PC-3 (cell line): ENCODE measurements at places on chromosomes 1 and 21.

DNA sequence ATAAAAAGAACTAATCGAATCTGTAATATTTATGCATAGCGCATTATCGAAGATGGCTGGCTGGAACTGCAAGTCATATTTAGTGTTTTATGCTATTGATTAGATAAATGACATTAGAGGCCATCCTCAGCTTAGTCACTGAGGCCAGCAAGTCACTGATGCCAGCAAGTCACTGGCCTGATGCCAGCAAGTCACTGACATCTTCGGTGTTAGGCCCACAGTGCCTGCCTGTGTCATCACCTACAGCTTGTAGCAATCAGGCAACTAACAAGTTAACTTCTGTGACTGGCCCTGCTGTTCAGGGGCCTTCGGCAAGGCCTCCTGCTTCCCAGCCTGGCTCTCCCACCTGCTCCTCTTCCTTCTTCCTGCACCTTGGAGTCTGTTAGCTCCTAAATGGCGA, 65.6 kb upstream of the SCCPDH start:
- no peak for DNase-seq

GRCh38 chr1:235423214-235423652, 56.0 kb downstream of the TBCE start:
- DNase-seq = no peak

- DNase-seq = no peak
Observed at GRCh38 chr1:10631121-10631810, 156.5 kb downstream of the PEX14 start.

DNA sequence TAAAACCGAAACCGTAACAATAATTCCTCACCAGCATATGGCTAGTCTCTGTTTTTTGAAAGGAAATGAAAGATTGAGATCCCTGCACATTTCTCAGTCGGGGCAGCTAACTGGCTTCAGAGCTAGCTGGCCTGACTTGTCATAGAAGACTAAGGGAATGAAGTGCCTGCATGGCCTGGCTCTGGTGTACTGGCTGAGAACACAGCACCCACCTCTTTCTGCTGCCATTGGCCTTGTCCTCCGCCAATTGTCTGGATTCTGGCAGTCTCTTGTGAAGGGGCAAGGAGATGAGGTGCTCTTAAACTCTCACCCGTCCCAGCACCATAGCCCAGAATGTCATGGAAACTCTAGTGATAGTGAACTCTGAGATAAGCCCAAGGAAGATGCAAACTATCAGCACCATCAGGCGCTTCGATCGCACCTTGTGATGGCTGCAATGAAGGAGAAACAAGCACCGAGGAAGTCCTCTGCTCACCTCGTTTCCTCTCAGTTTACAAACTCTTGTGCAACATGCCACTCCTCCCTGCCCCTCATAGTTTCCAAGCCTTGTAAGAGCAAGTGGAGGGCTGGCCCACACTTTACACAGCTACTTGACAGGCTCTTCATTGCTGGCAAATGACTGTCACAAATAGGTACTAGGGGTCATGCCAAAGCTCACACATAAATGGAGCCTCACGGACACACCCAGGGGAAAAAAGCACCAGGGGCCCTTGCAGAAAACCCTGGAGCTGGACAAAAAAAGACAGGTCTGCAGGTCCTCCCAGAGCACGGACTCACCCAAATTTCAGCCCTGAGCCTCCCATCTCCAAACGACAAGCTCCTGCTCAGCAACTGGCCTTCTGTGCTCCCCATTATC, 16.4 kb downstream of the INPP5B start:
- peak; percentile 22 for DNase-seq

GRCh38 chr1:40404670-40405462, 31.3 kb downstream of the SMAP2 start:
- DNase-seq = peak; percentile 76

DNA sequence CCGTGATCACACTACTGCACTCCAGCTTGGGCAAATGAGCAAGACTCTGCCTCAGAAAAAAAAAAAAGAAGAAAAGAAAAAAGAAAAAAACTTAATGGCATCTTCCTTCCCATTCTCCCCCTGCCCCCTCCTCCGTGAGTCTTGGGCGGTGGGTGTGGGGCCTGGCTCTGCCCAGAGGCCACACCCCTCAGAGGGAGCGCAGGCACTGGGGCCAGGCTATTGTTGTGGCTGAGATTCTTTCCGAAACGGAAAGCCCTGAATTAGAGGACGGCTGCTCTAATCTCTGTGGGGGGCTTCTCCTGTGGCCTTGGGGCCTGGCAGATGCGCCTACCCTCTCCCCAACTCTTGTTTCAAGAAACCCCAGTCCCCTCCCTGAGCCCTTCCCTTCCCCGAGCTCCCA, 4.1 kb upstream of the FAM110D start:
- DNase-seq = no peak

GRCh38 chr1:117793413-117793812, 136.0 kb downstream of the GDAP2 start:
- DNase-seq = no peak

GRCh38 chr1:183244466-183244865, 58.4 kb downstream of the LAMC2 start:
- DNase-seq = no peak

GRCh38 chr1:161801955-161802354, 35.8 kb downstream of the ATF6 start:
- DNase-seq = no peak

- no peak for DNase-seq
Observed at GRCh38 chr1:111968511-111968910, 21.0 kb downstream of the KCND3 start.

DNA sequence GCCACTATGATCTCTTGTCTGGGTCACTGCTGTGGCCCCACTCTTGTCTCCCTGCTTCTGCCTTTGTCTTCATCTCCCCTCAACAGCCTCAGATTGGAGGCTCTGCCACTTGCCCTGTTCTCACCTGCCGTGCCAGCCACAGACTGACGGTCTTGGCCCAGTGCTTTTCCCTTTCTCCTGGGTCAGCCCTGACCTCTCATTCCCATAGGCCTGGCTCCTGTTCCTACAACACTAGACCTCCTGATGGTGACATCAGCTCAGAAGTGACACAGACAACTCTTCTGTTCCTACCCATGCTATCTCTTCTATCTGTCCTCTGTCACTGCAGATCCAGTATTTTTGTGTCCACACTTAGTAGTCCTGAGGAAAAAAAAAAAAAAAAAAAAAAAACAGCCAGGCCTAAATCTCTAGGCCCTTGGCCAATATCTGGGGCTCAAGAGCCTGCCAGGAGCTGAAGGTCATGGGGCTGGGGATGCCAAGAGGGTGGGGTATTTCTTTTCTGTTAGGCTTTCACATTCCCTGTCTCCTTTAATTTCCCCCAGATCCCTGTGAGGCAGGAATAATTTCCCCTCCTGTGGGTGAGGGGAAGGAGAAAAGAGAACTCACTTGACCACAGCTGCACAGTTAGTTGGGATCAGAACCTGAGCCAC, 42.0 kb upstream of the FOXO6 start:
- no peak for DNase-seq
